Stimulated activated CD4-positive, alpha-beta T cell treated with anti-CD3 and anti-CD28 coated beads, Interleukin-4, amount 100 ng/mL, for 1 hour (primary cell): ENCODE measurements at places on chromosomes 3 and 15.

DNA sequence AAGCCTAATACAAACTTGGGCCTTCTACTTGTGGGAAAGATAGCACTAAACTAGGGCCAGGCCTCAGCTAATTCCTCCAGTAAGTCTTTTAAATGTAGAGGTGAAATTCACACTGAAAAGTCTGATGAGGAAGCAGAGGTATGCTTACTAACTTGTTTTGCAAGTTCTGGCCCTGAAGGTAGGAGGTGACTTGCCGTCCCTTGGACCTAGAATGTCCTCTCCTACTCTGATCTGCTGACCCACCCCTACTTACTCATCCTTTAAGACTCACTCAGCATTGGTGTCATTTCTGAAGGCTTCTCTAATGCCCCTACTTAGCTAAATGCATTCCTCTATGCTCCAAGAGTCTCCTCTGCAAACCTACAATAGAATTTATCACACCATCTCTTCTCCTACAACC is 19.4 kb downstream of the RIOX2 start:
- no peak for DNase-seq

DNA sequence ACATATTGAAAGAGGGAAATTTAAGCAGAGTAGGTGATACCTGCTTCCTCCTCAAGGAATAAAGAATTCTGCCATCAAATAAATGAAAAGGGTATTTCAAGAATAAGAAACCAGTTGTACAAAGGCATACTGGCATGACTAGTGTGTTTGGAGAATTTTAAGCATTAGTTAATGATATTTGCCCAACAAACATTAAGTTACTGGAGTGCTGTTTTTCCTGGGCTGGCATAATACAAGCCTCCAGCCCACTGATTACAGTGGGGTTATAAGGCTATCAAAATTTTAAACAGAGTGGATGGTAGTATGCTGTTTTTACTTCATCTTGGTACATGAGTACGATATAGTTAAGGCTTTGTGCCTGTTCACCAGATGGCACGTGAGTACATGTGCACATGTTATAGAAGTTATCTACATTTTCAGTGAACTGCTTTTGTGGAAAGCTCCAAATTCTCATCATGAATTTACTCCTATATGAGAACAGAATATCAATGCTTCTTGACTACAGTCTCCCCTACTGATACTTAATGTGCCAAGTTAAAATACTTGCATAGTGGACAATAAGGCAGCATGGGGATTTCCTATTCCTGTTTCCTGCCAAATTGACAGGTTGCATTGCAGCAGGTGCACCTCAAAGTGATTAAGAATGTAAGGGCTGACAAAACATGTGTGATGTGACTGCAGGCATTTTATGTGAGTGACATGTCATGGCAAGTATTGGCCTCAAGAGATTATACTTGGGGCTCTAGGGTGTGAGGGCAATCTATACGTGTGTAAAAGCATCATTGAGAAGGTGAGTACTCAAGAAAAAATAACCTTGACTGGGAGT is 14.9 kb downstream of the NAALADL2 start:
- DNase-seq = no peak

DNA sequence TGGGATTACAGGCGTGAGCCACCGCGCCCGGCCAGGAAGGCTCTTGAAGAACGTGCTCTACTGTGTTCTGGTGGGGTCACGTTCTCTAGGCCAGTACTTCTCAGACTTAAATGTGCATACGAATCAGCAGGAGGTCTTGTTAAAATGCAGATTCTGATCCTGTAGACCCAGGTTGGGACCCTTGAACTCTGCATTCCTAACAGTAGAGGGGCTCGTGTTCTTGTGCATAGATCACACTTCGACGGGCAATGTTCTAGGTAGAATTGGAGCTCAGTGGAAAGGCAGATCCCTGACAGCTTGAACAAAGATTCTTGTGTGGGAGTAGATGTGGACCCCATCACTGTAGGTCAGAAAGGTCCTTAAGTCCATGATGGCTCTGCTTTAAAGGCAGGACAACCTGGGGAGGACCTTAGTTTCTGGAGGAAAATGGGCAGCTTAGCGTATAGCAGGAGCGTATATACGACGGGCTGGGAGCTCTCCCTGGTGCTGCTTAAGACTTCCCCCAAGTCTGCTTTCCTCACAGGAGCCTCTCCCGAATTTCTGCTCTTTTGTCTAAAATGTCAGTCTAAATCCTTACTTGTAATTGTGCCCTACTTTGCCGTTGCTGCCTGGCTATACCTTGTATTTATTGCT is 16.9 kb upstream of the FAM81A start:
- DNase-seq = no peak

DNA sequence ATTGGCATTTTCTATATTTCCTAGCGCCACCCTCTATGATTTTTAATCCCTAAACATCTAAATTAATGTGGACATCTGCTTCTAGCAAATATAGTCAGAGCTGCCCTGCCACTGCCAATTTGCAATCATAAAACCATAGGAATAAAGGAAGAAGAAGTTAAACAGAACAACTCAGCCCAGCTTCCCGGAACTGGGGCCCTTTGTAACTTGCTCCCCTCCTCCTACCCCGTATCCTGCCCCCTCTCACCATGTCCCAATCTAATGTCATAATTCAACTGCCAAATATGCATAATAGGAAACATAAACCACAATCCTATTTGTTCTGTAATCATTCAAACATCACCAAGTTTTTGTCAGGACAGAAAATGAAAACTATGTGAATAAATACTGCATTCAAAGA is 74.4 kb upstream of the ACP3 start:
- DNase-seq = no peak

DNA sequence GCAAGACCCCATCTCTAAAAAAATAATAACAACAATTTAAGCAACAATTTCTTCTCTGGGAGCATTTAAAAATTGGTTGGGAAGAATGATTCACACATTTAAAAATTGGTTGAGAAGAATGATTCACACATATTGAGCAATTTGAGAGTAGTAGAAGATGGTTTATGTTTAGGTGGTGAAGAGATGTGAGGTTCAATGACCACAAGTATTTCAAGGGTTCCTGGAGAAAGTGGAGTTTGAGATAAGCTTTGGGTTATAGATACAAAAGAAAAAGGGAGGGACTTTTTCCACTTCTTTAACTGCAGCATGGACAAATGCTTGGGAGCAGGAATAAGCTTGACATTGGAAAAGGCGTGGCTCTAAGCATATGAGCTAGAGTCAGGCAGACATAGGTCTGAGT is 145.7 kb upstream of the NPHP3 start:
- no peak for DNase-seq

DNA sequence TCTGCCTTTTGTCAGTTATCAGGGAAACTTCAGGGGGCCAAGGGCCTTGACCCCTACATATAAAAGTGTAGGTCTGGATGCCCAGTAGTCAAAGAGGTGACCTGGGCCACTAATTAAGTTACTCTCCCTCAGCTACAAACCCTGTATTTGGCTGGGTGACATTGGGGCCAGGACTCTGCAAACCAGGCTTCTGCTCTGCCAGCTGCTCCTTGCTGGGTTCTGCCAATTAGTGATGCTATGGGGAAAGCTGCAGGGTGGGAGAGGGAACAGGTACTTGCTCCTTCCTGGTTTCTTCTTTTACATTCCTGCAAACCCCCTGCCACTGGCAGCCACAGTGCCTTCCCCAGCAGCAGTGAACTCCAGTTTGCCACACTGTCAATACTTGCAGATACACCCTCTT is 179.2 kb downstream of the CADPS start:
- no peak for DNase-seq

- DNase-seq = no peak
These were observed 35.4 kb upstream of the SPRED1 start for GRCh38 chr15:38217191-38217595.

- DNase-seq = no peak
These were observed 13.2 kb downstream of the AAGAB start for GRCh38 chr15:67241132-67241855.

DNA sequence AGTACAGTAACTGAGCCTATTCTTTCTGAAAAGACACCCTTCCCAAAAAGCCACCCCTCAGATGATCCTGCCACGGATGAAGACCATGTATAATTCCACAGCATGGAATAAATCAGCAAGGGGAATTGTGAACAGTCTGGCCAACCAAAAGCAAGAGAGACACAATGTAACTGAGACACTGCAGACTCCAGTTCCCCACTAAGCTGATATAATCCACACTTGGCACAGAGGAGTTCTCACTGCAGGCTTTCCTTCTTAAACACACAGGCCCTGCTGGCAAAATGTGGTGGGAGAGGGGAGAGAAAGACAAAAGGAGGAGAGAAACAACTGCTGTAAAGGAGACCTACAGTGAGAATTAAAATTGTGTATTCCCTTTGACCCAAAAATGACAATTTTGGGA is 12.7 kb downstream of the GPR156 start:
- DNase-seq = no peak

DNA sequence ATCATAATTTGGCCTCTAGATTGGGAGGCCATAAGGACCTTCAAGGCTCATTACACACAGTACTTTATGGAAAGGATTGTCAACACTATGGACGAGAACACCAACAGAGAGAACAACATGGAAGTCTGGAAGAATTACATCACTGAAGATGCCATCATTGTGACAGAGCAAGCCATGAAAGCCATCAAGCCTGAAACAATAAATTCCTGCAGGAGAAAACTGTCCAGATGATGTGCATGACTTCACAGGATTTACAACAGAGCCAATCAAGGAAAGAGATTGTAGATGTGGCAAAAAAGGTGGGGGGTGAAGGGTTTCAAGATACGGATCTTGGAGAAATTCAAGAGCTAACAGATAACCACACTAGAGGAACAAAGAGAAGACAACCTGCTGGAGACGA is 15.9 kb downstream of the IL17RB start:
- no peak for DNase-seq

DNA sequence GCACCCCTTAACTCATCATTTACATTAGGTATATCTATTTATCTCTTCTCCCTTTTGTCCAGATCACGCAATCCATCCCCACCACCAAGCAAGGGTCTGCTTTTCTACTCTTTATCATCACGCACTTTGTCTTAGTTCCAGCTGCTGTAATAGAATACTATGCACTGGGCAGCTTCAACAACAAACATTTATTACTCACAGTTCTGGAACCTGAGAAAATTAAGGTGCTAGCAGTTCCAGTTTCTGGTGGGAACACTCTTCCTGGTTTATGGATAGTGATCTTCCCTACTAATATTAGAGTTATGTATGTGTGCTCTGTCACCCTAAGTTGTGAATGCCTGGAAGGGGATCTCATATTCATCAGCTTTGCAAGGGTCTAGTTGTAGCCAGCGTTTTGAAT is 687.0 kb downstream of the NTRK3 start:
- DNase-seq = no peak

DNA sequence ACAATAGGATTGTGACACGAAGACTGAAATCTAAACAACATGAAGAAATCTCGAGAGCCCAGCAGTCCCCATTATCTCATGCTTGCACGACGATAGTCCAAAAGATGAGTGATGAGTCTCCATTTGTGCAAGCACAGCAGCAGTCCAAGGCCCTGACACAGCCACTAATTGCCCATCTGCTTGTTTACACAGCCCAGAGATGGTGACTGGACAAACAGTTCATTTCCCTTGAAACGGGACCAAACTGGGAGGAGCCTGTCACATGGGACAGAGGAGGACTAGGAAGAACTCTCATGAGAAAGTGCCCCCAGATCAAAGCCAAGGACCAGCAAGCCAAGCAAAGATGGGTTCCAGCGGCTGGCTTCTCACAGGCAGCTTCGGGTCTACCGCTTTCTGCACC is 121.0 kb downstream of the GREM1 start:
- no peak for DNase-seq

GRCh38 chr15:40469776-40470390 is 901 bp upstream of the CHST14 start:
- no peak for DNase-seq

- no peak for DNase-seq
These were observed 688.8 kb upstream of the CCDC54 start for GRCh38 chr3:106688464-106688863.

GRCh38 chr3:151009981-151010380 is 37.5 kb upstream of the CLRN1 start:
- DNase-seq = no peak

DNA sequence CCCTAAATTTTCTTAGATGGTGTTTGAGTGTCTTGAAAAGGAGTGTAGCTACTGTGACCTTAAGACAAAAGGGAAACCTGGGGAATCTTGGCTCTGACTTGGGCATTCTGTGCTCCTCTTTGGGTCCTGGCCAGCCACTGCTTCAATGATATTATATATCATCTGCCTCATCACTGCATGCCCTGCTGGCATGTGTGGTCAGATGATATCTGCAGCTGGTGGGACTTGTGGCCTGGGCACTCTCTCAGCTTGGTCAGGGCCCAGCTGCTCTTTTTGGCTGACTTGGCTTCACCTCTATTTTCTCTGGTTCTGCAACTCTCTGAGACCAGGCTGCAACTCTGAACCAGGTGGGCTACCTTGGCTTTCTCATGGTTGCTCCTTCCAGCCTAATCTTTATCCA is 446.1 kb upstream of the RARB start:
- no peak for DNase-seq

GRCh38 chr3:171792531-171792930 is 17.8 kb downstream of the PLD1 start:
- DNase-seq = no peak
